ENCODE measurements at places on chromosomes 13 and 19.
A peak's percentile ranks its signal among the peaks of the same experiment; 100 is the strongest.

DNA sequence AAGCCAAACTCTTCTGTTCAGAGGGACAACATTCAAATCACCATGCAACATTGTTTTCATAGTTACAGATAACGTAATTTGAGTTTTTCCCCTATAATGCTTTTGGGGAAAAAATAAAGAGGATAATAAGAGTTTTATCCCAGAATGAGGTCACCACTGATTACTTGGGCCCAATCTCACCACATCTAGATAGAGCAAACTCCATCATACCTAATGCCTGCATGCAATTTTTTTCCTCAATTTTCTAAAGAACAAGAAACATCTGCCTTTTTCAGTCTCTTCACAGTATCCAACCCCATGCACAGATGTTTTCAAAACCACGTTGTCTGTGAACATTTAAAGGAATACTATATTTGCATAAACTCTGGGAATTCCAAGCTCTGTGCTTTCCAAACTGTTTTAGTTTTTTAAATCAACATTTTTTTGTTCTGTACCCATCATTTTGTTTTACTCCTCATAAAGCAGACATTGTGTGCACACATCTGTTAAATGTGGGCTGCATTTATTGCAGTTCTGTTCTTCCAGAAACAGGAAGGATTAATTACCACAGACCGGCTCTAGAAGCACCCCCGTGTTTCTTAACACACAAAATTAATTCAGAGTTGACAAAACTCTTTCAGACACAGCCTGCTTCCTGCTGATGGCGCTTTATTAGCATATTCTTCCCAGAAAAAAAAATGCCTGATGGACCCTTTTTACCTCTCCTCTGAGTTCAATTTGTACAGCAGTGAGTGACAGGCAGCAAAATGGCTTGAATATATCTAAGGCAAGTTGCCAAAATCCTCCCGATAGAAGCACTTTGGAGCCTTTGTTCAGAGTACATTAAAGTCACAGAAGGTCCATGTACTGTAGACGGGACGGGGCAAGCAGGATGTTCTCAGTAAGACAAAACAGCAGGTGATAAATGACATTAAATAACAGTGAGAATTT lies 1171.9 kb downstream of the EFNB2 start:
- DNase-seq, result no peak

DNA sequence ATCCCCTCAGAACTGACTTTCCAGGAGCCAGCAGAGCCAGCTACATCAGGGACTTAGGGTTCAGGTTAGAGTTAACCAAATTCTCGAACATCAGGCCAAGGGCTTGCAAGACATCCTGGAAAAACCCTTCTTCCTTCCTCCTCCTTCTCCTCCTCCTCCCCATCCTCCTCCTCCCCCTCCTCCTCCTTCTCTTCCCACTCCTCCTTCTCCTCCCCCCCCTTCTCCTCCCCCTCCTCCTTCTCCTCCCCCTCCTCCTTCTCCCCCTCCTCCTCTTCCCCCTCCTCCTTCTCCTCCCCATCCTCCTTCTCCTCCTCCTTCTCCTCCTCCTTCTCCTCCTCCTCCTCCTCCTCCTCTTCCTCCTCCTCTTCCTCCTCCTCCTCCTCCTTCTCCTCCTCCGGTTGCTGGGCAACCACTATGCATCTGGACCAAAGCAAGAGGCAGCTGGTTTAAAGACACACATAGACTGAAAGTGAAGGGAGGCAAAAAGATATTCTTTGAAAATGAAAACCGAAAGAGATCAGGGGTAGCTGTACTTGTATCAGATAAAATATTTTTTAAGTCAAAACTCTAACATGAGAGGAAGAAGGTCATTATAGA lies 5.9 kb upstream of the CCL25 start:
- peak; percentile 39 for DNase-seq

DNA sequence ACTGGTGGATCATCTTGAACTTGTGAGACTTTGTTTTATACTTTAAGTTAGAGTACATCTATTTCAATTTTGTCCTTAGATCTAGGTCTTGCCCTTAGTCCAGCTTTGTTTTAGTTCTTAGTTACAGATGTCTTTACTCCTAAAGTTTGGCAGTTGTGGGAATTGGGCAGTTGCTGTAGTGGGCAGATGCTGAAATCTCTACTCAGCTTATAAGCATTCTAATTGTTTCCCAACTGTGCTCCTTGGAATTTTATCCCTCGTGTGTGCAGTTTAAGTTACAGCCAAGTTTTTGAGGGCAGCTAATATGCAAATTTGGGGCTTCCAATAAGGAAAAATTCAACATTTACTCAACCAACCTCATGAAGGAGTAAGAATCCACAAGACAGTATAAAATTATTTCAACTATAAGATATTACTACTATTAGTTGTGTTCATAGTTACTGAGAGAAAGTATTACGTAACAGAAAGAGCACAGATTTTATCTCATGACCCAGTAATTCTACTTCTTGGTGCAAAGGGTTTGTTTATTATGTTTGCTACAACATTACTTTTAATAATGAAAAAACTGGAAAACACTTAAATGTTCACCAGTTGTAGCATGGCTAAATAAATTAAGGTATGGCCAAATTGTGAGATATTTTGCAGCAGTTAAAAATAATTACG lies 32.9 kb downstream of the CCDC122 start:
- DNase-seq, result no peak

- DNase-seq, result no peak
Measured at GRCh38 chr19:8079988-8080387, 27.4 kb downstream of the CCL25 start.

DNA sequence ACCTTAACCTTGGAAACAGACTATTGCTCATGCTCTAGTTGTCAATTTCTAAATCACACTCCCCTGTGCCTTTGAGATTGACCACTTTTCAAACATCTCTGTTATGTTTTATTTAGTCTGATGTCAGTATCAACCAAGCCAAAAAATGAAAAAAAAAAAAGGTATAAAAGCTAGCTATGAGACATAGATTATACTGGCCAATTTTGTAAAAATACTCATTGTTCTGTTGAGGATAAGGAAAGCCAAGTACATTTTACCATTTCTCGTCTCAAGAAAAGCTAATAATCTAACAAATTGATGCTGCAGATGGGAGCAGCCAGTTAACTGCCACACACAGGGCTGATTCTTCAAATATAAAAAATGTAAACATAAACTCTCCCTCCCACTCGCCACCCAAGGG lies 572.6 kb upstream of the KLF12 start:
- no peak for DNase-seq

DNA sequence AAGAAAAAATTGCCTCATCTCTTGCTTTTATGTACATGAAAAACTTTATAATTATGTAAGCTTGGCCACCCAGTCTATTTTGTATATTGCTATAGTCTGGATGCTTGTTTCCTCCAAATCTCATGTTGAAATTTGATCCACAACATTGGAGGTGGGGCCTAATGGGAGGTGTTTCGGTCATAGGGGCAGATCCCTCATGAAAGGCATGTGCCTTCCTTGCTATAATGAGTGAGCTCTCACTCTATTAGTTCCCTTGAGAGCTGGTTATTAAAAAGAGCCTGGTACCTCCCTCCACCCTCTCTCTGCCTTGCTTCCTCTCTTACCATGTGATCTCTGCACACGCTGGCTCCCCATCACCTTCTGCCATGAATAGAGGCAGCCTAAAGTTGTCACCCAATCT lies 1005.1 kb downstream of the PCDH9 start:
- no peak for DNase-seq

DNA sequence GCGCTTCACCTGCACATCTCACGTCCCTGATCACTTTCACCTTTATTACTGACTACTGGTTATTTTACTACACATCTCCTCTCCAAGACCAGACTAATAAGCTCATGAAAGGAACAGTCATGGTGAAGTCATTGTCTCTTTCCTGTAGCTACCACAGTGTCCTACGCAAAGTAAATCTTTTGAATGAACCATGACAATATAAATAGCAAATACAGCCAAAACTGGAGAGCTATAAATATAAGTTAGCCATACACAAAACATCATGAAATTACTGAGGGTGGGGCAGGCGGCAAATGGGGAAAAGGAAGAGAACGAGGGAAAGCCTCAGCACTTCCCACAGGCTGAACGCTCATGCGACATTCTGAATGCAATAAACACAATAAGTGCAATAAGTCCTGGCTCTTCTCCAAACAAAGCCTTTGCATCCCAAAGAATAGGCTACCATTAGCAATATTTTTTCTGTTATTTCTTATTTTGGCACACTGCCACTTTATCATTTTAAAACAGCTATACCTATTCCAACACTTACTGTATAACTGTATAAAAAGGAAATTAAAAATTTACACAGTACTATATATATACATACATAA lies 62.5 kb downstream of the TUBGCP3 start:
- no peak for DNase-seq

DNA sequence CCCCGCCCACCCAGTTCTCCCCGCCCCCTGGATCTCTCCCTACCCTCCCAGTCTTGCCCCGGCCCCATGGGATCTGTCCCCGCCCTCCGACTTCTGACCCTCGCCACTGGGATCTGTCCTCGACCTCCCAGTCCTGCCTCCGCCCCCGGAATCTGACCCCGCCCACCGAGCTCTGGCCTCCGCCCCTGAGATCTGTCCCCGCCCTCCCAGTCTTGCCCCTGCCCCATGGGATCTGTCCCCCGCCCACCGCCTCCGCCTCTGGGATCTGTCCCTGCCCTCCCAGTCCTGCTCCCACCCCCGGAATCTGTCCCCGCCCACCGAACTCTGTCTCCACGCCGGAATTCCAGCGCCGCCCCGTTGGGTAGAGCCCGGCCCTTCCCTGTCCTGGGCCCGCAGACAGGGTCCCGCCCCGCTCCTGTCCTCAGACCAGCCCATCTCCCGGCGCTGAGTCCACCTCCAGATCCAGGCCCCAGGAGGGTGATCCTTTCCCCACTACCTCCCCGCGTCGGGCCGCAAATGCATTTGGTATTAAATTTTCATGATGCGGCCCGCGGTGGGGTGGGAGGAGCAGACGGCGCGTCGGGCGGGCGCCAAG lies 1.5 kb upstream of the SLC17A7 start:
- DNase-seq, result peak; percentile 88

- no peak for DNase-seq
Measured at GRCh38 chr13:99577934-99578917, 77.0 kb downstream of the TM9SF2 start.

GRCh38 chr13:48643159-48643558 lies 10.6 kb upstream of the CYSLTR2 start:
- DNase-seq, result no peak
